Immature natural killer cell (primary cell): ENCODE measurements at places on chromosomes 11 and 22.
A peak's percentile ranks its signal among the peaks of the same experiment; 100 is the strongest.

DNA sequence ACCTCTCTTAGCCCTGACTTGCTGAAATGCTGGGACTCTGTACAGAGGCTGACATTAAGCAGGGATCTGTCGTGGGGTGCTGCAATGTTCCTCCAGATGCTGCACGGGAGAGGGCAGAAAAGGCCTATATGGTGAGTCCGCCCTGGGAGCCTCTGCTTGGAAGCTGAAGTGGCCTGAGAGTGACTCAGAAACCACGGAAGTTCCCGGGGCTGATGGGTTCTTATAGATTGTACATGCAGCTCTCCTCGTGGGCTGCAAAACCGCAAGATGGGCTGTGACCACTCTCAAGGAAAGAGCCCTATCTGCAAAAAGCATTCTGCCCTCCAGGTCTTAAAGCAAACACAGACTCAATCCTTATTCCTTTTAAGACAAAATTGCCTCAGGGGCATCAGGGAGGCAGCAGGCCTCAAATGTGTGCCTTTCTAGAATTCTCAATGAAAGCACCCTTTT is 5.8 kb upstream of the SLC43A3 start:
- no peak overlapping the region for H3K4me3 ChIP-seq
- no peaks in the 10 kb centered on the region for H3K27me3 ChIP-seq
- H3K27ac ChIP-seq: peak overlapping the region; percentile 35

DNA sequence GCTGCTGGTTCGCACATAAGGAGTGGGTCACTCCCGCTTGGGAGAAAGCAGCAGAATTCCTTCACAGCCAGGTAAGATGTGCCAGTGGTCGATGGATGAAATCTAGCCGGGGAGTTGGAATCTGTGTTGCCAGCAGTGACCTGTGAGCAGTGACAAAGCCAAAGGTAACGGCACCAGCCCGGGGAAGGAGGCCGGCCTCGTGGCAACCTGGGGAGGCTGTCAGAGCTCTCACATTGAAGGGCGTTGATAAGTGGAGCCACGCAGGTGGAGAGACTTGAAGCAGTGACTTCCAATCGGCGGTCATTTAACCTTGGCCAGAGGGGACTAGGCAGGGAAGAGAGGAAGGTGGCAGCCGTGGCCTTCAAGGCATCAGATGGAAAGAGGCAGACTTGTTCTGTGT is 58.8 kb downstream of the ARHGAP8 start:
- H3K4me3 ChIP-seq: no peak overlapping the region
- no peaks in the 10 kb centered on the region for H3K4me1 ChIP-seq
- peaks cover 14% of the 10 kb centered on the region for H3K27me3 ChIP-seq
- H3K36me3 ChIP-seq: no peaks in the 10 kb centered on the region
- DNase-seq: no peak
- H3K27ac ChIP-seq: no peak overlapping the region

GRCh38 chr22:39325392-39325932 is 6.0 kb upstream of the RPL3 start:
- H3K4me3 ChIP-seq: no peak overlapping the region
- no peak overlapping the region for H3K27ac ChIP-seq
- DNase-seq: no peak
- H3K4me1 ChIP-seq: peaks cover 9% of the 10 kb centered on the region
- H3K36me3 ChIP-seq: no peaks in the 10 kb centered on the region
- H3K27me3 ChIP-seq: peaks cover 3% of the 10 kb centered on the region

GRCh38 chr11:57111619-57112018 is 70.1 kb upstream of the LRRC55 start:
- H3K4me1 ChIP-seq: no peaks in the 10 kb centered on the region
- H3K27ac ChIP-seq: no peak overlapping the region
- no peaks in the 10 kb centered on the region for H3K36me3 ChIP-seq
- no peak for DNase-seq

DNA sequence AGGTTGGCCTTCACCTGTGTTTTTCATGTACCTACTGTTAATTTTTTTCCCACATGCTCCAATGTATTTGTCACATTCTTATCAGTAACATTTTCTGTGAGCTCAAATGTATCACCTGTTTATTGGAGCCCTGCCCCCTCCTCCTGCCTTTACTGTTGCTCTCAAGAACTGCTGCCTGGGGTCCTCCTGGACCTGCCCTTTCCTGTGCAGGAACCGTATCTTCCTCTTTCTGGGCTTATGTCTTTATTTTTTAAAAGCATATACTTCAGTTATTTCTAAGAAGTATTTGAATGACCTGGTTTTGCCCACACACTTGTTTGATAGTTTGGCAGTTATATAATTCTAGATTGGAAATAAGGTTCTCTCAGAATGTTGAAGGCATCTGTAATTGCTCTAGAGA is 5.9 kb downstream of the FAM118B start:
- DNase-seq: no peak
- H3K4me3 ChIP-seq: no peak overlapping the region
- H3K36me3 ChIP-seq: no peaks in the 10 kb centered on the region
- H3K4me1 ChIP-seq: peaks cover 8% of the 10 kb centered on the region
- H3K27me3 ChIP-seq: no peaks in the 10 kb centered on the region
- H3K27ac ChIP-seq: no peak overlapping the region

DNA sequence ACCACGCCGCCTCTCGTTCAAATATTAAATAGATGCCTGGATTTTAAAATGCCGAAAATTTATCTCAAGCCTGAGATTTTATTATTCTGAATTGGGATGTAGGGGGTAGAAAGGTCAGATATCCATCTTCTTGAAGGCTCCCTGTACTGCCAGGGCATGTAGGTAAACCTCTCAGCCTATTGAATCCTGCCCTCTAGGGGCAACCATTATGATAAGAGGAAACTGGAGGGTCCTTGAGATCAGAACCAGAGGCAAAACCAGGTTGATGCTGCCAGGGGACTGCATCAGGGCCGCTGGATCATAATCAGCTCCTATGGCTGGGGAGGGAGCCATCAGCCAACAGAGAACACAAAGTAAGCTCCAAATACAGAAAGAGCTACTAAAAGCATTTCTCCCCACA is 92.4 kb downstream of the KCNC1 start:
- no peak overlapping the region for H3K4me3 ChIP-seq
- no peaks in the 10 kb centered on the region for H3K4me1 ChIP-seq
- no peak overlapping the region for H3K27ac ChIP-seq
- H3K36me3 ChIP-seq: no peaks in the 10 kb centered on the region
- H3K27me3 ChIP-seq: no peaks in the 10 kb centered on the region

DNA sequence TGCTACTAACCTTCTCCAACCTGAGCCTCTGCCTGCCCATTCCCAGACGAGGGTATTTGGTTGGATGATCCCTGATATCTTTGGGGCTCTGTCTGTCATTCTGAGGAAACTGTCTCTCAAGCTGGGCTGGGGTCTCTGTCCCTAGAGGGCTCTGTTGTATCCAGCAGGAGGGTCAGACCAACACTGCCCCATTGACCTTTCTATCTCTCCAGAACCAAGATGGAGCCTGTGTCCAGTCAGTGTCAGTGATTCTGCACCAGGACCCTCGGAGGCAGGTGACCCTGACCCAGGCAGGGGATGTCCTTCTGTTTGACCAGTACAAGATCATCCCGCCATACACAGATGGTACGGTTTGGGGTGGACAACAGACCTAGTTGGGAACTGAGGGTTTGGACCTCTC is 21.9 kb downstream of the OTOG start:
- no peak for DNase-seq
- no peak overlapping the region for H3K4me3 ChIP-seq
- H3K27me3 ChIP-seq: no peaks in the 10 kb centered on the region

DNA sequence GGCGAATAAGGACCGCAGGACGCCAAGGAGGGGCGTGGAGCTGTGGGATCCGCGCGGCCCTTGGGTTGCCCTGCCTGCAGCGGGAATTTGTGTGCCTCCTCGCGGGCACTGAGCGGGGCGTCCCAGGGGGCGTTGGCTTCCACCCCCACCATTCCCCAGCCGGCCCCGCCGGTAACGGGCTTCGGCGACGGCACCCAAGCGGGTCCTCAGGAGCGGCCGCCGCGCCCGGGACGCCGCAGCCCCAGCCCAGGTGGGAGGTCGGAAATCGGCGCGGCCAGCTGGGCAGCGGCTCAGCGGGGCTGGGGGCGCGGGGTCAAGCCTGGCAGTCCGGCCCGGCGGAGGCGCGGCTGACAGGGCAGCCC is 320 bp downstream of the CLTCL1 start:
- H3K27ac ChIP-seq: no peak overlapping the region
- DNase-seq: no peak
- peaks cover 34% of the 10 kb centered on the region for H3K4me1 ChIP-seq

DNA sequence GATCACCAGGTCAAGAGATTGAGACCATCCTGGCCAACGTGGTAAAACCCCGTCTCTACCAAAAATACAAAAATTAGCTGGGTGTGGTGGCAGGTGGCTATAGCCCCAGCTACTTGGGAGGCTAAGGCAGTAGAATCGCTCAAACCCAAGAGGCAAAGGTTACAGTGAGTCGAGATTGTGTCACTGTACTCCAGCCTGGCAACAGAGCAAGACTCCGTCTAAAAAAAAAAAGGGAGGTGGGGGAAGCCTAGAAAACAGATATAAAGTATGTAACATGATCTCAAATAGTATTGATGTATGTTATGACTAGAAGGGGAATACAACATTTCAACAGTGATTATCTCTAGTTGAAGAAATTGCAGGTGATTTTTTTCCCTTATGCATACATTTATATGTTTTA is 61.4 kb downstream of the SLC1A2 start:
- H3K27me3 ChIP-seq: no peaks in the 10 kb centered on the region
- no peak overlapping the region for H3K4me3 ChIP-seq
- H3K27ac ChIP-seq: no peak overlapping the region
- no peaks in the 10 kb centered on the region for H3K36me3 ChIP-seq
- no peaks in the 10 kb centered on the region for H3K4me1 ChIP-seq
- no peak for DNase-seq

DNA sequence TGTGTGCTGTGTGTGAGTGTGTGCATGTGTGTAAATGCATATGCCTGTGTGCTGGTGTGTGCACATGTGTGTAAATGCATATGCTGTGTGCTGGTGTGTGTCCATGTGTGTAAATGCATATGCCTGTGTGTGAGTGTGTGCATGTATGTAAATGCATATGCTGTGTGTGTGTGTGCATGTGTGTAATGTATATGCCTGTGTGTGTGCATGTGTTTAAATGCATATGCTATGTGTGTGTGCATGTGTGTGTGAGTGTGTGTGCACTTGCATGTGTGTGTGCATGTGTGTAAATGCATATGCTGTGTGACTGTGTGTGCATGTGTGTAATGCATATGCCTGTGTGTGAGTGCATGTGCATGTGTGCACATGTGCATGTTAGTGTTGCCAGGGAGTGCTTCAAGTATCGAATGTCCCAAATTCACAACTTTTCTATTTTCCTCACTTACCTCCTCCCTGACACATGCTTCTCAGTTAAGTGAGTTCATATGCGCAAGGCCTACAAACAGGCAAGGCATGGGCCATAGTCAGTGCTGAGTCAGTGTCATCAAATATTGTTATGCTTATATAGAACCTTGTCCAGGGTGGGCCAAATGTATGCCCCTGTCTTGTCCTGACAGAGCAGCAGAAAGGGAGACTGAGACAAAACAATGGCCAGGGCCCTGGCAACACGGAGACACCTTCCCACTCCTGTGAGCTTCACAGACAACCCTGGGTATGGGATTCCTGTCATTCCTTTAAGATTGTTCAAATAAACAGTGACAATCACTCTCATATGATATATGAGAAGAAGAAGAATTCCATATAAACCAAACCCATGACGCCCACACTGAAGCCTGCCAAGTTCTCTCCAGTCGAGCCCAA is 38.6 kb downstream of the GGTLC2 start:
- peaks cover 5% of the 10 kb centered on the region for H3K4me1 ChIP-seq
- H3K4me3 ChIP-seq: no peak overlapping the region

DNA sequence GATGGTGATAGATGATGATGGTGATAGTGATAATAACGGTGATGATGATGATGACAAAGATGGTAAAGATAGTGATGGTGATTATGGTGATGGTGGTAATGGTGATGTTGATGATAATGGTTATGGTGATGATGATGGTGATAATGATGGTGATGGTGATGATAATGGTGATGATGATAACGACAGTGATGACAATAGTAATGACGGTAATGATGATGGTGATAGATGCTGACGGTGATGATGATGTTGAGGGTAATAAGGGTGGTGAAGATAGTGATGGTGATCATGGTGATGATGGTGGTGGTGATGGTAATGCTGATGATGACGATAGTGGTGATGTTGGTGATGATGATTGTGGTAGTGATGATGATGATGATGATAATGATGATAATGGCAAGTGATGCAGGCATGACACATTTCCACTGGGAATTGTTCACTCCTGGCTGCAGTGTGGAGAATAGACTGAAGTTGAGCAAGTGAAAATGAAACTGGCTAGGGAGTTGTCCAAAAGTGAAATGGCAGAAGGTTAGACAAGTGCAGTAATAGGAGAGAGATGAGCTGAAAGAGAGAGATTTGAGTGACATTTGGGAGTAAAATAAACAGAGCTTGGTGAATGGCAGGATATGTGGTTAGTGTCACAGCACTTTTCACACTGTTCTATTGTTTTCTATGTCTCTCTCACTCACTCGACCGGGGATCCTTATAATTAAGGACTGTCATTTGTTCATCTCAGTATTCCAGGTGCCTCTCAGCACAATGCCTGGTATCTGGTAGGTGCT is 992.5 kb downstream of the OPCML start:
- no peak overlapping the region for H3K27ac ChIP-seq
- H3K27me3 ChIP-seq: no peaks in the 10 kb centered on the region
- DNase-seq: no peak
- H3K4me3 ChIP-seq: no peak overlapping the region
- no peaks in the 10 kb centered on the region for H3K36me3 ChIP-seq
- no peaks in the 10 kb centered on the region for H3K4me1 ChIP-seq

- peaks cover 45% of the 10 kb centered on the region for H3K4me1 ChIP-seq
- H3K27ac ChIP-seq: peak overlapping the region; percentile 97
- H3K4me3 ChIP-seq: no peak overlapping the region
- peaks cover 11% of the 10 kb centered on the region for H3K27me3 ChIP-seq
- no peak for DNase-seq
Observed at GRCh38 chr22:23262518-23263332, 82.4 kb downstream of the BCR start.

DNA sequence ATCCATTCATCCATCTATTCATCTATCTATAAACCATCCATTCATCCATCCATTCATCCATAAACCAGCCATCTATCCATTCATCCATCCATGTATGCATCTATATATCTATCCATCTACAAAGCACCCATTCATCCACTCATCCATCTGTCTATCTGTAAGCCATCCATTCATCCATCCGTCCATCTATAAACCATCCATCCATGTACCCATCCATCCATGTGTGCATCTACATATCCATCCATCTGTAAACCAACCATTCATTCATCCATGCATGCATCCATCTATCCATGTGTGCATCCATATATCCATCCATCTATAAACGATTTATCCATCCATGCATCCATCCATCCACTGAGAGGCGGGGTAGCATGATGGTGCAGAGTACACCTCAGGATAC is 58.4 kb downstream of the MPPED1 start:
- no peaks in the 10 kb centered on the region for H3K4me1 ChIP-seq
- H3K27ac ChIP-seq: no peak overlapping the region
- no peak overlapping the region for H3K4me3 ChIP-seq
- no peaks in the 10 kb centered on the region for H3K36me3 ChIP-seq
- H3K27me3 ChIP-seq: no peaks in the 10 kb centered on the region
